ENCODE measurements at places on chromosomes 5 and 9.

- no peak for DNase-seq
Measured at GRCh38 chr9:93580654-93581380, 4.4 kb downstream of the PHF2 start.

DNA sequence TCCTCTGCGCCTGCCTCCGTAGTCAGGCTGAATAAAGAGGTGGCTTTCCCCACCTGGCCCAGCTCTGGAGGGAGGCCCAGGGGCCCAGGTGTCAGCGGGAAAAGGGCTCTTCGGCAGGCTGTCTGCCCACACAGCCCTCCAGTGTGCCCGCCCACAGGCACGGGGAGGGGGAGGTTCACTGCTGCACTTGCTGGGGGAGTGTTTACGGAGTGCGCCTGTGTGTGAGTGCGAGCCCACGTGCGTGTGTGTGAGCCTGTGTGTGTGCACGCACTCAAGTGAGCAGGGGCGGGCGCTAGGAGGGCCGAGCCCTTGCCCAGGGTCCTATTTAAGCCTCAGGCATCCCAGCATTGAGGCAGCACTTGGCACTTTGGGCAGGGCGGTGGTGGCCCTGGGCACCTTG is 10.9 kb downstream of the DNLZ start:
- no peak for DNase-seq

- DNase-seq: no peak
Measured at GRCh38 chr9:116901260-116901659, 214.2 kb downstream of the TRIM32 start.

- peak; percentile 70 for DNase-seq
Measured at GRCh38 chr5:137453483-137454080, 45.5 kb downstream of the SPOCK1 start.

- no peak for DNase-seq
Measured at GRCh38 chr9:15512889-15513288, 2.1 kb upstream of the PSIP1 start.

- no peak for DNase-seq
Measured at GRCh38 chr5:7271435-7272084, 124.4 kb upstream of the ADCY2 start.

- DNase-seq: no peak
Measured at GRCh38 chr5:32346869-32347268, 34.1 kb upstream of the MTMR12 start.

- no peak for DNase-seq
Measured at GRCh38 chr5:138616508-138616907, 41.3 kb upstream of the HSPA9 start.

- DNase-seq: no peak
Measured at GRCh38 chr9:88942411-88942810, 48.9 kb upstream of the S1PR3 start.

DNA sequence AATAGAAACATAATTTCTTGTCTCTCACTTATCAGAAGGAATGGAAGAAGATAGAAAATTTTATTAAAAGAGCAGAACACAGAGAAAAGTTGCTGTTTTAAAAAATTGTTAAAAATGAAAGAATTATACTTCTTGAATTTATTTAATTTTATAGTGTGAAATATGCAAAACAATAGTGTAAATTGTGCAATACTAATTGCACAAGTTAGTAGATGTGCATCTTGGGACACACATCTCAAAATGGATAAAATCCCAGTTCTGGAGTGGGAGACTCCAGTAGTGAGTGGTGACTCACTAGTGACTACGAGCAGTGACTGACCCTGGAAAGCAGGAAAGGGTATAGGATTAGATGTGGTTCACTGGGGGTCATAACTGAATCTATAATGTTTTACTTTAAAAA is 223.2 kb downstream of the MSX2 start:
- DNase-seq: no peak

DNA sequence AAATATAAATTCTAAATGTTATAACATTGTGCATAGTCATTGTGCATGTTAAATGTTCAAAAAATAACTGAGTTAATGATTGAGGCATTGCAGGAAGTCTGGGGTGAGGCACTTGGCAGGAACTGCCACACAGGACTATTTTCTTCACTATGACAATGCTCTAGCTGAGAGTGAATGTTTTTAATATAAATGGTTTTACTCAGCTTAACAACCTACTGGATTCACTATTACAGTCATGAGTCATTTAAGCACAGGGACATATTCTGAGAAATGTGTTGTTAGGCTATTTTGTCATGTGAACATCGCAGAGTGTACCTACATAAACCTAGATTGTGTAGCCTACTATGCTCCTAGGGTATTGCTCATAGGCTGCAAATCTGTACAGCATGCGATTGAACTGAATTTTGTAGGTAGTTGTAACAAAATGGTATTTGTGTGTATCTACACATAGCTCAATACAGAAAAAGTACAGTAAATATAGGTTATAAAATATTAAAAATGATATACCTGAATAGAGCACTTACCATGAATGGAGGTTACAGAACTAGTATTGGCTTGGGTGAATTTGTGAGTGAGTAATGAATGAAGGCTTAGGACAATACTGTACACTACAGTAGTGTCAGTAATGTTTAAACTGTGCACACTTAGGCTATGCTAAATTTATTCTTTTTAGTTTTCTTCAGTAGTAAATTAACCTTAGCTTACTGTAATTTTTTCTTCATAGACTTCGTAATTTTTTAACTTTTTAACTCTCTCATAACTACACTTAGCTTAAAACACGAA is 346.1 kb upstream of the PTGER4 start:
- no peak for DNase-seq

- peak; percentile 20 for DNase-seq
Measured at GRCh38 chr9:90107040-90107725, 502.4 kb downstream of the GADD45G start.

DNA sequence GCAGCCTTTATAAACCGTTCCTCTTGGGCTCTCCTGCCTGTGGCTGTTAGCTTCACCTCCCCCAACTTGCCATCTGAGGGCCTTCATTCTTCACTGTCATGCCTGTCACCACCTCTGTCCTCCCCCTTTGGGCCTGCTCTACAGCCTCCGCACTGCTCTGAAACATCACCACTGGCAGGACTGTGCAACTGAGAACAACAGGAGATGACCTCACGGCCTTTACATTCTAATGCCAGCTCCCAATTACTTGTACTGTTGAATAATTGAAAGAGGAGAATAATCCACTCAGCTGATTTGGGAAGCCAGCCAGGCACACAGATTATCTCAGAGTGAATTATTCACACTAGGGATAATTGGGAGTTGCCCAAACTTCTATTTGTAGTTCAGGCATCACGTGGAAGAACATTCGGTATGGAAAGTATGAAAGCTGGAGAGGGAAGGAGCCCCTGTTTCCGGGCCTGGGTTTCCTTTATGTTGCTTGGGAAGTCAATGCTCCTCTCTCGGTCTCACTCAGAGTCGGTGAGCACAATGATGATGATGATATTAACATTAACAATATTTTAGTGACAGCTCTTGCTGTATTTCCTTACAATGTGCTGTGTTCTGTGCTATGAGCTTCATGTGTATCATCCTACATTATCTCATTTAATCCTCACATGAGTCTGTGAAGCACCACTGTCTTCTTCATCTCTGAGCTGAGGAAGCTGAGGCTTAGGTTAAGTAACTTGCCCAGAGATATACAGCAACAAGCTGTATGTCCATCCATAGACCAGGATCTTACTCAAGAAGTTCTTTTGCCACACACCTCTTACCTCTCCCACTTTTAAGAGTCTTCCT is 99.3 kb upstream of the LRRTM2 start:
- peak; percentile 15 for DNase-seq

GRCh38 chr5:98624145-98624880 is 149.2 kb upstream of the RGMB start:
- DNase-seq: no peak

- DNase-seq: no peak
Measured at GRCh38 chr5:165805756-165806155, 2300.3 kb downstream of the MAT2B start.

DNA sequence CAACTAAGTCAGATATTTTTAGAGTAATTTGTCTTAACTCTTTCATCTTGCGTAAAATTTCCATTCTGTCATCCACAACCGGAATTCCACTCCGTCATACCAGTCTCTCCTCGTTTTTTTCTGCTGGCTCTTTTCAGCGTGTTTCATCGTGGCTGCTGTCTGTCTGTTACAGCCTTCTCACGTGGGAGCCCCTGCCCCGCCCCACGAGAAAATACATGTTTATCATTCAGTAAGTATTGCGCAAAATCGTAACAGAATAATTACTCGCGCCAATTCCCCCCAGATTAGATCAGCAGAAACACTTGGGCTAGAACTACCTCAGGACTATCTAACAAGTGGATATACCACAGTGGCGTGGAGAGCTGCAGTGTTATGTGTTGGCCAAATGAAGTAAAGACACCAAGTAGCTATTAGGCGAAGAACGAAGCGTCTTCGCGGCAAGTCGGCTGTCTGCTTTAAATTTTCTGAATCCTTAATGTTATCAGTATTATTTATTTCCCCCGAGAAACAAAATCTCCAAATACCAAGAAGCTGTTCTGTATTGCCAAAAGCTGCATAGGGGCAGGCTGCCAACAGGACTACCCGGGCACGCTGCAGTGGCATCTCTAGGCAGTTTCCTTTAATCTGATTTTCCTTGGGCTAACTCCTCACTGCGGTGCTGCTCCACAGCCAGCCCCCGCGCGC is 566 bp upstream of the FOCAD start:
- DNase-seq: peak; percentile 4

DNA sequence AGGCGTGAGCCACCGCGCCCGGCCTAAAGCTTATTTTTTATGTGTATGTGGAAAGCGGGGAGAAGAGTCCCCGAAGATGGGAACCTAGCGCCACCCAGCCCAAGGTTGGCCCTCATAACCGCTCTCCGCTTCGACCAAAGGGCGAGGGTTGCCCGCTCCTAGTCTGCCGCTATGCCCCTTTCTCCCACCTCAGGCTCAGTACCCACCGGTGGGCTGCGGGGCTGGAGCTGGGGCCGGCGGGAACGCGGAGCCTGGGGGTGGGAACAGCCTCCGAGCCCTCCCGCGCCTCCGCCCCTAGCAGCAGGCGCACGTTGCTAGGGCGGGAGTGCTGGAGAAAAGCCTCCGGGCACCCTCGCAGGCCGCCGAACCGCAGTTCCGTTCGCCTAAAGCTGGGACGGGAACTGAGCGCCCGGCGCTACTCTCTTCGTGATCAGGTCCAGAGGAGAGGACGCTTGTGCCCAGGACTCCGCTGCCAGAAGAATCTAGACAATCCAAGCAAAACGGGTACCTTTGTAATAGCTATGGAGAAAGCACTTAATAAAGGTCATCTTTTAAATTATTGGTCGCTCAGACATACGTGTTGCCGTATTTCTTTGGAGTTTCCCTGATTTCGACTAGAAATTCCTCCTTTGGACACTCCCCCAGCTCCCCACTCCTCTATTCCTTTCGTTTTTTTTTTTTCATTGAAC is at the start of gene WDR31:
Gene WDR31 (minus strand): TSS at position 265 of the 689 bp plus-strand sequence. CDS start 8,253 bp downstream, outside the sequence.
- DNase-seq: peak; percentile 69

GRCh38 chr9:91193658-91194391 is 167.9 kb downstream of the AUH start:
- DNase-seq: peak; percentile 70

- peak; percentile 75 for DNase-seq
Measured at GRCh38 chr5:135392256-135392655, 6.8 kb downstream of the MACROH2A1 start.

GRCh38 chr5:50320131-50320749 is 120.8 kb downstream of the EMB start:
- DNase-seq: no peak

GRCh38 chr9:38281917-38282316 is 110.6 kb upstream of the ALDH1B1 start:
- DNase-seq: no peak

DNA sequence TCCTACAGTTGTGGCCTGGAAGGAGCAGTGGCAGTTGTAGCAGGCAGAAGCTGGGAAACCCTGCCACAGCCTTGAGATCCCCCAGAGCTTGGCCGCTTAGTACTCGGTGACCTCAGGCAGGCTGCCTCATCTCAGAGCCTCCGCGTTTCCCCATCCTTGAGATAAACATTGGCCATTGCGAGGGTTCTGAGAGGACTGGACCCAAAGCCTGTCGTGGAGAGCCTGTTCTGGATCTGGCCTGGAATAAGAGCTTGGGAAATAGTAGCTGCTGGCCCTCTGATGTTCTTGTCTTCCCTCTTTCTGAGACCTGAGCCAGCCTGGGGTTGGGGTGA is 1.3 kb downstream of the MIGA2 start:
- no peak for DNase-seq

All from astrocyte of the cerebellum (primary cell).